ENCODE measurements at places on chromosomes 7 and 10.

GRCh38 chr7:5467645-5468044 lies 44.0 kb upstream of the TNRC18 start:
- no peak for DNase-seq

- DNase-seq = peak; percentile 30
Observed at GRCh38 chr7:11331128-11332102, 357.7 kb downstream of the PHF14 start.

DNA sequence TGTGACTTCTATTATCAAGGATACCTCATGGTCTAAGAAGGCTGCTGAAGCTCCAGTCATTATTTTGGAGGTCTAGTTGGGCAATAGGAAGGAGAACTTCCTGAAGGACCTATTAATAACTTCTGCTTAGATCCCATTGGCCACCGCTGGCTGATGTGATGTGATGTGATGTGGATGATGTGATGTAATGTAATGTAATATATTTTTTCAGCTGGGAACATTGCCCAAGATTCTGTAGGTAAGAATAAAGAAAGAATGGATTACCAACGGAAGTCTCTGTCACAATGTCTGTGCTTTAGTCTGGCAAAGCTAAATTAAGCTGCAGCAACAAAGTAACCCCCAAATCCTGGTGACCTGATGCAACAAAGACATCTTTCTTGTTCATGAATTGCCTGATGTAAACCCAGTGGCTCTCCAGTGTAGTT lies 233.7 kb downstream of the PTEN start:
- no peak for DNase-seq

GRCh38 chr7:79352323-79352722 lies 101.1 kb downstream of the MAGI2 start:
- DNase-seq = peak; percentile 53

DNA sequence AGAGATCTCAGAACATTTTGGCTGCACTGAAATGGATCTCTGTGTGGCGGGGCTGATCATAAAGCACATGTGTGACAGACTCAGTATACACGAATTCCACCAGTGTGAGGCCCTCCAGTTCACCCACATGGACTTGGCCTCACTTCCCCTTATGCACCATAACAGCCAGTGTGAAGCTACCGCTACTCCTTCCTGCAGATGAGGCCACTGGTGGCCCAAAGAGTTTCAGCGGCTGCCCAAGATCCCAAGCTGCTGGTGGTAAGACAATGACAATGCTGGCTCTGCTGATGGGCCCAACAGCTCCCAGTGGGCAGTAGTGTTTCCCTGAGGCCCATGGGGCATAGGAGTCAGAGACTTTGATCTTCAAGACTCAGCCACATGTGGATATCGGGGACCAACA lies 21.0 kb upstream of the C10orf71 start:
- no peak for DNase-seq

GRCh38 chr10:124629415-124629814 lies 114.8 kb downstream of the FAM53B start:
- DNase-seq = no peak

- no peak for DNase-seq
Observed at GRCh38 chr7:69451715-69452114, 146.6 kb upstream of the AUTS2 start.

DNA sequence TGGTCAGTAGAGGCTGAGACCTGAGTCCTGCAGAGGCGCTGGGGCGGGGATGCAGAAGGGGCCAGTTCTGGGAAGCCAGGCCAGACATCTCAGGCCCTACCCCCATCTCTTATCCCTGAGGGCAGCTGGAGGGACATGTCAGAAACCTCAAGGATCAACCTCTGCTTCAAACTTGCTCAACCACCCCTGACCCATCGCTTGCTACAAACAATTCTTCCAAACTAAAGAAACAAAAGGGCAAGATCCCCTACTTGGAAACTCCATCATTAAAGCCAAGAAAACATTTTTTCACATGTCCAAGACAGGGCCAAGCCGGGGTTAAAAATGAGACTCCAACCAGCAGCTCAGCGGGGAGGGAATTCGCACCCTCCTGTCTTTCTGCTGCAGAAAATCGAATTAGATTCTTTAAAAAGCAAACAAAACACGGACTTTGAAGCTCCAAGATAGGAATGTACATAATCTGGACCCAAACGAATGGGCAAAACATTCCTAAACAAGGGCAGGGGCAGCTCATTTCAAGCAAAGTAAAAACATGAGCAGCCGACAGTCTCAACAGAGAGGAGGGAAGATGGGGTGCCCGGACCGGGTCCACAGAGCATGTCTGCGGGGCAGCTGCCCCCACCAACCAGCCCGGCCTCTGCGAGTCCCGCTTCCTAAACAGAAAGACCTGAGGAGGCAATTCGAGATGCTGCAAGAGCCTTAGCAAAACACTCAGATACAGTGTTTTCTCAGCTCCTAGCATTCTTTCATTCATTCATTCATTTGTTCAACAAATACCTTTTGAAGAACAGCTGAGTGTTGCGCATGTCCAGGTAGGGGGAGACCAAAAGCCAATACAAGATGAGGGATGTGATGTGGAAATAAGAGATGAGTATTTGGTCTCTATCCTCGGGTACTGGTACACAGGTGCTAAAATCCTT lies 44.8 kb downstream of the CHST15 start:
- peak; percentile 33 for DNase-seq

DNA sequence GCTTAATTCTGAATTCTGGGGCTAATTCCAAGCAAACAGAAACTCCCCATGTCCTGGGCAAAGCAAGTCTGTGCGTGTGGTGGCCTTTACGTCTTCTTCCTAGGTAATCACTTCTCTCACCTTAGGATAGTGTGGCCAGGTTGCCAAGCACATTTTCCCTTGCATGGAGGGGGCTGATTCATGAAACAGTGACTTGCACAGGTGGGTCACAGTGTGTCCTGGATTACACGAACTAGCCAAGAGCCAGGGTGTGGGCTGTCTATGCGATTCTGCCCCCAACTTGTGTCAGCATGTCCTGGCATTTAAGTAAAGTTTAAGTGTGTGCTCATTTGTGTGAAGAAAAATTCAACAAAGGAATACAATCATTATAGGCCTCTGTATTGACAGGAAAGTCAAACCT lies 18.5 kb upstream of the SEM1 start:
- no peak for DNase-seq

DNA sequence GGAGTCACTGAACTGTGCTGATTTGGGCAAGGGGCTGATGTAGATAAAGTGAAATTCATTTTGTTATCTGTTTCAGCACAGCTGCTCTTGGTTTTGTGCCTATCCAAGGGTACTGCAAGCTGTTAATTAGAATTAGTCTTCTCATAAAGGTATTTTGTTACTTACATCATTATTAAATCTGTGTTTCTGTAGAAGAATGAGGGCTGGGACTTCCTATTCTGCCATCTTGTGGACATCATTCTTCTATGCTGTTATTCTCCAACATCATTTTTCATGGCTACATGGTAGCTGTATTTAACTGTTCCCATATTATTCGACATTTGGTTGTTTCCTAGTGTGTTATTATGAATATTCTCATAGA lies 76.2 kb upstream of the CCDC71L start:
- peak; percentile 62 for DNase-seq

GRCh38 chr10:133391761-133392518 lies 2.0 kb upstream of the MTG1 start:
- DNase-seq = no peak

- no peak for DNase-seq
Observed at GRCh38 chr7:78450706-78451105, 652.1 kb downstream of the PHTF2 start.

DNA sequence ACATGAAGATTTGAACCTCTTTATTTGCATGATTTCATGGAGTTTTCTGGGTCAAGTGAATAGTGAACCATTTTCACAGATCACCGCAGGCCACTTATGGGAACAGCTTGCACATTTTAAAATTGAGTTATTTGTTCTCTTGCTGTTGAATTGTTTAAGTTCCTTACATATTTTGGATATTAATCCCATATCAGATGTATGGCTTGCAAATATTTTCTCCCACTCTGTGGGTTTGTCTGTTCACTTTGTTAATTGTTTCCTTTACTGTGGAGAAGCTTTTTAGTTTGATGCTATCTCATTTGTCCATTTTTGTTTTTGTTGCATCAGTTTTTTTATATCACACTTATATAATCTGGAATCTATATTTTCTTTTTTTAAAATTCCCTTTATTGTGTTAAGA lies 14.1 kb upstream of the ZC3HAV1L start:
- DNase-seq = no peak

GRCh38 chr10:85918371-85918770 lies 448.2 kb downstream of the GRID1 start:
- no peak for DNase-seq

GRCh38 chr10:10490581-10490980 lies 527.1 kb upstream of the CELF2 start:
- DNase-seq = peak; percentile 80

- DNase-seq = peak; percentile 10
Observed at GRCh38 chr7:11133436-11133959, 159.8 kb downstream of the PHF14 start.

DNA sequence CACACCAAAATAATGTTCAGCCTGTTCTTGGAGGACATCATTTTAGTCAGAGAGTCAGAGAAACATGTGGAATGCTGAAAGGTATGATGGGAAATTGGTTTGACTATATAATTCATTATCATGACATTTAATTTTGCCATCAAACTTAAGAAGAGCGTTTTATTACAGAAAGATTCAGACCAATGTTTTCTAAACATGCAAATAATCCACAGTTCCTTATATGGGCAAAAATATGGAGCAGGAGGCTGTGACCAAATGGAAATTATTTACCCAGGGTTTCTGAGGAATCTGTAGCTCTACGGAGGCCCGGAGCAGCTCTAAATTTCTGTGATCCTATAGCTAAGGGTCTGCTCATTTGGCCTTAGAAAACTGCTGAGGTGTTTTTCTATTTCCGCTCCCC lies 33.2 kb downstream of the LAMB4 start:
- DNase-seq = peak; percentile 69

DNA sequence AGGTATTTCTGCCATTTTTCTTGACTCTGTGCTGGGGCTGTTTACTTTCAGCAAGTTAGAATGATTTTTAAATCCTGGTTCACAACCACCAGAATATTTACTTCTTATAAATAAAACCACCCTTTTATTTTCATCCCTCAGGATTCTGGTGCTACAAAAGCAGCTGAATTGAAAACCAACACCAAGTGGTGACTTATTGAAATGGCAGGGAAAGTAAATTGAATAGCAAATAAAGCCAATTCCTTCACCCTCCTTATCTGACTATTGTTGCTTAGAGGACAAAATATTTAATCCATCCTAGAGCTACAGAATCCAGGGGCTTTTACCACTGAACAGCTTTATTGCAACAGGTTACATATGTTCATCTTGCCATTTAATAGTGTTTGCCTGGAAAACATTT lies 828.6 kb upstream of the GHITM start:
- DNase-seq = no peak

DNA sequence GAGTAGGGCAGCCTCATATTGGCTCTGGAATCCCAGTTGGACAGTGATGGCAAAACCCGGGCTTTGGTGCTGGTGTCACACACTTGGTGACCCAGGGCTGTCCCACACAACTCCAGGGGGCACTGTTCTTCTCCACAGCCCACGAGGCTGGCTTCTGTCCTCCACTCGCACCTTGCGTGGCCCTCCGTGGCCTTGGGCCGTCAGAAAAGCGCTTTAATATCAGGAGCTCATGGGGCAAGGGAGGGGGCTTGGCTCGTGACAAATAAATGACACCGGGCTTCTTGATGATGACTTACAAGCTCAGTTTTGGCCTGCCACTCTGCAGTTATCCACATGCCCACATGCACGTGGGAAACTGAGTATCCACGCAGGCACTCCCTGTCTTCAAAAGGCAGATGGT lies 8.1 kb downstream of the DOCK1 start:
- DNase-seq = no peak

GRCh38 chr7:13990319-13990983 lies 985 bp upstream of the ETV1 start:
- DNase-seq = peak; percentile 61

DNA sequence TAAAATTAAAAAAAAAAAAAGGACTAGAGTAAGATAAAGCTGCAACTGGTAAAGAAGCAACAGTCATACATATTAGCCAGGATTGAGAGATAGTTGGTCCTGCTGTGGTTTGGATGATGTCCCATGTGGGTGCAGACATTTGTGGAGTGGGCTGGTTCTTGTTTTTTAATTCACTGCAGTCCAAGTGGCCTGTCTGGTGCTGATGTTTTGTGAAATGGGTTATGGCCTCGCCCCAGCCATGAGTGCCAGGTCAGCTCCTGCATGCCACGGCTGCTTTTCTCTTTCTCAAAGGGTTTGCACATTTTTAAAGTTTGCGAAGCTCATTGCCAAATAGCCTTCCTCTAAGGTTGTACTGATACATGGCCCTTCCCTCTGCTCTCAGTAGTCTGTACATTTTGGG lies 14.1 kb upstream of the BTBD16 start:
- DNase-seq = no peak

GRCh38 chr7:67870396-67870795 lies 873.8 kb downstream of the TYW1 start:
- DNase-seq = no peak

DNA sequence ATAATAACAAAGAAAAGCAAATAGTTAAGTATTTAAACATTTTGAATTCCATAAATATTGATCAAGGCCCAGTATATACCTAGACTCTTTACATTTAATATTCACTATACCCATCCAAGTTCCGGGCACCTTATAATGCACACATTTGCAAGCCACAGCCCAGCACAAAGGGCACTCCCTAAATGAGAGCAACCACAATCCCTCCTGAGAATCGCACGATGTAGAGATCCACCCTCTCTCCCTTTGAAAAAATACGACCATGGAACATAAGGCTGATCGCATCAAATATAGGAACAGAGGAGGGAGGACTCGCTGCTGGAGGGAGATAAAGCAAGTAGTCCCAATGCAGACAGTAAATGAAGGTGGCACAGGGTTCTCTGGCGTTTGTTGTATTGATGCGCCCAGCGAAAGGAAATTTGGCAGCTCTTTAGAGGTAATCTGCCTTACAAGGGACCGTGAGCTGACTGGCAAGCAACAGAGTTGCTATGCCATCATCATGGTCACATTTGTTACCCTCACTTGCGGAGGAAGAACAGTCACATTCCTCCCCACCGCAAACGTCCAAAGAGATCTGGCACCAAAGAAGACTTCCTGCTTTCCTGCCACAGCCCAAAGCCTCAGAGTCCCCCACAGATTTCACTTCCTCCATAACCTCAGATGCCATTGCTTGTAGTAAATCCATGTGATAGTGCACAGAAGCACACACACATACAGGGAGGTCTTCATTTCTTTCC lies 16.1 kb upstream of the TAS2R40 start:
- no peak for DNase-seq

GRCh38 chr7:140571538-140572122 lies 69.0 kb downstream of the DENND2A start:
- no peak for DNase-seq
